ENCODE measurements at places on chromosomes 5 and 9.
A peak's percentile ranks its signal among the peaks of the same experiment; 100 is the strongest.

DNA sequence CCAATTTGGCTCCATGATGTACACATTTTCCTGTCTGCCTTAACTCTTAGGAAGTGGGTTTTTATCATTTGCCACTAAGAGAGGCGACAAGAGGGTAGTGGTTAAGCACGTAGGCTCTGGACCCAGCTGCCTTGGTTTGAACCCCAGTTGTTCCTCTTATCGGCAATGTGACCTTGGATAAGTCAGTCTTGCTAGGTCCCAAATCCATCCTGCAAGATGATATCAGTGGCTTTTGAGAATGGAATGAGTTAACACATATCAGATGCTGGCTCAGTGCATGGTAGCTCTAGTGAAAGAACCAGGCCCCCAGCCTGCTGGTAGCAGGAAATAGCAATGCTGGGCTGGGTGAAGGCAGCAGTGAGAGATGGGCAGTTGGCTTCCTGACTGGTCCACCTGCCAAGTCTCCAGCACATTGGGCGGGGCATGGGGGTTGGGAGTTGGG is 72.5 kb downstream of the STK10 start:
- DNase-seq, result no peak

GRCh38 chr5:128083811-128084227 is 253 bp downstream of the SLC12A2 start:
- no peak for DNase-seq

- no peak for DNase-seq
Measured at GRCh38 chr9:126165755-126166154, 160.9 kb upstream of the MVB12B start.

- DNase-seq, result no peak
Measured at GRCh38 chr5:172553167-172553566, 87.9 kb upstream of the NEURL1B start.

GRCh38 chr5:132293066-132293991 is 865 bp upstream of the SLC22A4 start:
- DNase-seq, result peak; percentile 82

DNA sequence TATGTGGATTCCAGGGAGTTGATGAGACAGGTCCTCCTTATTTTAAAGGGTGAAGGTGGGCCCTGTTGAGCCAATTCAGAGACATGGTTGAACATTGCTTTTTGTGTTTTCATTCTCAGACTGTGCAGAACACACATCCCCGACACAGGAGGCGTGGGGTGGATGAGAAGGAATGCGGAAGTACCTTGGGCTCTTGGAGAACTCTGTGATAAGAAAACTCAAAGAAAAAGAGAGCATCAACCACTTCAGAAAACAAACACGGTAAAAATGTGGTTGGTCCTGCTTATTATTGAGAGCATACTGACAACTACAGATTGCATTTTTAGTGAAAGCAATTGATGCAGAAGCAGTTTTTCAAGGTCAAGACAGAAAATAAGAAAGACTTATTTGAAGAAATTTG is 659.8 kb downstream of the IRX1 start:
- no peak for DNase-seq

- no peak for DNase-seq
Measured at GRCh38 chr9:81776390-81776789, 87.0 kb upstream of the TLE1 start.

GRCh38 chr5:14809369-14810155 is 62.0 kb downstream of the ANKH start:
- DNase-seq, result no peak

DNA sequence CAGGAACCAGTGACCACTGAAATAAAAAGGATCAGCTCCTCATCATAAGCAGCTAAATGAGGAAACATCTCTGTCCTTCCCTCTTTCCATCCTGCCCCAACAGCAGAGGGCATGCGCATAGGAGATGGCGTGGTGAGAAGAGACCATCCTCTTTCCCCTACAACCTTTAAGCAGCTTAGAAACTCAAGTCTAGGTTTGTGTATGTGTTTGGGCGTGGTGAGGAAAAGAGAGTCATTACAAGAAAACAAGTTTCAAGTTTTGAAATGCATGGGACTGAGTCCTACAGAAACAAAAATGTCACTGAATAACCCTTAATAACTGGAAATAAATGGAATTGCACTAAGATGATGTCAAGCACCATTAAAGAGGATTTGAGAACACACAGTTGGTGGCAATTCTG is 96.4 kb upstream of the IL12B start:
- DNase-seq, result no peak

- DNase-seq, result no peak
Measured at GRCh38 chr9:84862810-84863287, 193.3 kb downstream of the NTRK2 start.

- DNase-seq, result no peak
Measured at GRCh38 chr5:54936201-54936600, 49.2 kb downstream of the ESM1 start.

- no peak for DNase-seq
Measured at GRCh38 chr5:61999371-61999770, 306.6 kb upstream of the KIF2A start.

GRCh38 chr9:117718085-117718484 is 13.9 kb downstream of the TLR4 start:
- no peak for DNase-seq

- DNase-seq, result no peak
Measured at GRCh38 chr9:122053064-122053463, 40.0 kb downstream of the TTLL11 start.

DNA sequence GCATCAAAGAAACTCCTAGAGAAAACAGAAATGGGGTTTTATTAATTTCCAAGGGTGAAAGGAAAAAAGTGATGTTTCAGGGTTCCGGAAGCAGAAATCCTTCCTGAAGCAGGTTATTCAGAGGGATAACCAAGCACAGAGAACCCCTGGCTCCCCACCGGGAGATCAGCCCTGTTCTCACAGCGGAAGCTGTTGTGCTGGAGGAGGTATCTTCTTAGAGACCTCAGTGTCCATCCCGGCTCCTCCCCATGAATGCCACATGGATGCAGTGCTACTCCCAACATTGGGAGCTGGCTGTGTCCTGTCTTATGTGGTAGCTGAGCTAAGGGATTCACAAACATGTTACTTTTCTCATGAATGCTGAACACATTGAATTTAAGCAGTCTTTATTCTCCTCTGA is 80.9 kb upstream of the IRX2 start:
- no peak for DNase-seq

DNA sequence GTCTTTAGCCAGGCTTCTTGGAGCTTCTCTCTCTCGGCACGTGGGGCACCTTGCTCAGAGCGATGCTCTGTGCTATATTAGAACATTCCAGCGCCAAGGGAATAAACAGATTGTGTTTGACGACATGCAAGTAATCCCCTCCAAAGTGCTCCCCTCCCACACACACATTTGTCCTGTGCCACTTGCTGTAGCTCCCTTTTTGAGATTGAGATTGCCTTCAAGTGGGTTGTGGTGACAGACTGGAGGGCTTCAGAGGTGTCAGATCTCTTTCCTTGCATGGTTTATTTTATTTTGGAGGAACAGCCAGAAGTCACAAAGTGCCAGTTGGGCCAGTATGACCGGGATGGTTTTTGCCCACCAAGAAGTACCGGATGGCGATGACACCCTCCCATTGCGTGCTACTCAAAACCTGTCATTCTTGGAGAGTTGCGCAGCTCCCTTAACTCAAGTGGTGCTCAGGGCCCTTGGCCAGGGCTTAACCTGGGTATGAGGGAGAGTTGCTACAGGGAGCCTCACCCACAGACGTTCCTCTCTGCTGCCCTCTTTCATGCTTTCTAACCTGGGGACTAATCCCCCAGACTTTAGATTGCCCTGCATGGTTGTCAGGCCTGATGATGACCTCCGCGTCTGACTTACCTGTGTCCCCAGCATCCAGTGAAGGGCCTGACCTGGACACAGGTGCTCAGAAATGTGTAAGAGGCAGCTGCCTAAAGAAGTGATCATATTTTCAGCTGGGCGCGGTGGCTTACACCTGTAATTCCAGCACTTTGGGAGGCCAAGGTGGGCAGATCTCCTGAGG is 18.8 kb upstream of the RPL26L1 start:
- DNase-seq, result no peak

Data from hematopoietic multipotent progenitor cell treated with erythropoietin and hydrocortisone succinate and interleukin-3 and kit ligand, for 15 days (in vitro differentiated cells).